ENCODE measurements at places on chromosomes 7 and 10.

DNA sequence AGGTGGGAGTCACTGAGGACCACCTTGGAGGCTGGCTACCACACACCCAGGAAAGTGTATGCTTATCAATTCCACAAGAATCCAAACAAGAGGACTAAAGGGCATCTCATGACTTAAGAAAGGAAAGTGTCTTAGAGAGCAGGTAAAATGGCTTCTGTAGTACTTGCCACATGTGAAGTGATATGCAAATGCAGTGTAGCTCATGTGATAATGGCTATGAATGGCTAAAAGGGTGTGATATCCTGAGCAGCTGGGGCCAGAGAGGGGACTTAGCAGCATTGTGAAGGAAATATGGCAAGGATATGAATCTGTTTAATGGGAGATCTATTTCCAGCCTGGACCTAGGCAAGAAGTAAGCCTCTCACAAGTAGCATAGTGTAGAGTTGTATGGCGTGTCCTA lies 90.5 kb downstream of the BUB3 start:
- DNase-seq, result no peak

GRCh38 chr10:104218751-104219150 lies 13.4 kb downstream of the CFAP43 start:
- DNase-seq, result no peak

DNA sequence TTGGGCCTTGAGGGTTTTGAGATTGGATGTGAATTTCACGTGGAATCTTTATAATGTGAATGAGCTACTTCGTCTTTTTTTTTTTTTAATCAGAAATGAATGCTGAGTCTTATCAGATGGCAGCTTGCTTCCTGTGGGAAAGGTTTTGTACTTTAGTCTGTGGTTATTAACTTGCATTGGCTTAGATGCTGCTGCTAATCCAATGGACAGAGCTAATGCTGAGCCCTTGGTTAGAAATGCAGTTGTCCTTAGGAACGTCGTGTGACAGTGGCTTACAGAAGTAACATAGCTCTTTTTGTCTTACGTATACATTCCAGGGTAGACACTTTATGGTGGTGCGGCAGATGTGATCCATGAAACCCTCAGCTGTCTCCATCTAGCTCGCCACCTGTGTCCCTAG lies 32.8 kb downstream of the ADCY1 start:
- DNase-seq, result no peak

DNA sequence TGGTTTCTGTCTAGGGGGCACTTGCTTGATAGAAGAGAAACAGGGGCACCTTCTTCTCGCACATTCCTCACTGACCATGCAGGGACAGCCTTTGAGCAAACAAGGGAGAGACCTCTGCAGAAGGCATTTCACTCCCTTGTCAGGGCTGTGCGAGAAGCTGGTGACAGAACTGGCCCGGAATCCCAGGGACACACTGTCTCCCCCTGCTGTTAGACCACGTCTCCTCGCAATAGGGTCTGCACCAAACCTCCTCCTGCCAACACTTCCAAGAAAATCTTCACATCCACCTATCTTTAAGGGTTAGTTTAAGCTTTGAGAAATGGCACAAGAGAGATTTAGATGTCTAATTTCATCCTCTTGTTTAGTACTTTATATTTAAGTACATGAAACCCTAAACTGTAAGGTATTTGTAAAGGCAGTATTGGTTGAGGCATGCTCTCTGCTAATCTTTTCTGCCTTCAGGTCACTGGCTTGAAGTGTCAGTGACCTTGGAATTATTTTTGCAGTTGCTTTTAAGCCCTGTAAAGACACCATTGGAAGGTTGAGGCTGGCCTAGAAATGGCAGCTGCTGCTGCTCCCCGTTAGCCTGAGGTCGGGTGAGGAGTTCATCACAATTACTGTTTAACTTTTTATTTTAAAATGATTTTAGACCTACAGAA lies 37.0 kb downstream of the RBM20 start:
- DNase-seq, result no peak

DNA sequence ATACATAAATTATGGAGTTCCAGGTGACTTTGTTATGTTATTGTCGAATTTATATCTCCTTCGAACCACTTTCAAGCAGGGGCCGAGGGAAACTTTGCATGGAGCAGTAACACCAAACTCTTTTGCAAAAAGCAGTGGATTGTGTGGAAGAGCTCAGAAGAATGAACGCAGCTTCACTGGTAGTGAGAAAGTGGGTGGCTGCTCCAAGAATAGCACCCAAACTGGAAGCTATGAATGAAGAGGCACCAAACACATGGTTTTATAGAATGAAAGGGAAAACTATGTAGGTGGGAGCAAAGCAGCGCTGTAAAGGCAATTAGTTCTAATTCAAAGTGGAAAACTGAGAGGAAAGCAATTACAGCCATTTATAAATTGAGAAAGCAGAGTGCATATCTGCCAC lies 67.2 kb downstream of the CTTNBP2 start:
- DNase-seq, result no peak

DNA sequence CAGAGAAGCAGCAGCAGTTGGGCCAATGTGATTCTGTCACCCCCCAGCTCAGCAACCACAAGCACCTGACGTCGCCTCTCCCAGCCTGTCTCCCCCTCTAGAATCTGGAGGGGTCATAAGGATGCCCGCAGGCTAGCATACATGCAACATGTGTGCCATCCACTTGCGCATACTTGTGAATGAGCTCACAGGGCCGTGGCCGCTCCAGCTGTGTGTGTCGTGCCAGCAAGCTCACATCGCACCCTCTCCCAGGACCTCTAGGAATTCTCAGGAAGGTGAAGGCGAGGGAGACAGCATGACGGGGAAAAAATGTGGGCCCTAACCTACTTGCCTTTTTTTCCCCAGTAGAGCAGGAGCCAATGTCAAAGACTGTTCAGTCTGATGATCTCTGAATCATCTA lies 80.3 kb downstream of the STRA8 start:
- no peak for DNase-seq

- no peak for DNase-seq
These were observed 57.1 kb downstream of the PLPP4 start for GRCh38 chr10:120514035-120514620.

GRCh38 chr10:43574001-43574892 lies at the start of gene ZNF239:
Gene ZNF239 (minus strand): TSS chr10:43574616. CDS start chr10:43558079, 16,537 bp downstream.
- peak; percentile 72 for DNase-seq

- DNase-seq, result no peak
These were observed 106.0 kb downstream of the GRID1 start for GRCh38 chr10:86260564-86260963.

DNA sequence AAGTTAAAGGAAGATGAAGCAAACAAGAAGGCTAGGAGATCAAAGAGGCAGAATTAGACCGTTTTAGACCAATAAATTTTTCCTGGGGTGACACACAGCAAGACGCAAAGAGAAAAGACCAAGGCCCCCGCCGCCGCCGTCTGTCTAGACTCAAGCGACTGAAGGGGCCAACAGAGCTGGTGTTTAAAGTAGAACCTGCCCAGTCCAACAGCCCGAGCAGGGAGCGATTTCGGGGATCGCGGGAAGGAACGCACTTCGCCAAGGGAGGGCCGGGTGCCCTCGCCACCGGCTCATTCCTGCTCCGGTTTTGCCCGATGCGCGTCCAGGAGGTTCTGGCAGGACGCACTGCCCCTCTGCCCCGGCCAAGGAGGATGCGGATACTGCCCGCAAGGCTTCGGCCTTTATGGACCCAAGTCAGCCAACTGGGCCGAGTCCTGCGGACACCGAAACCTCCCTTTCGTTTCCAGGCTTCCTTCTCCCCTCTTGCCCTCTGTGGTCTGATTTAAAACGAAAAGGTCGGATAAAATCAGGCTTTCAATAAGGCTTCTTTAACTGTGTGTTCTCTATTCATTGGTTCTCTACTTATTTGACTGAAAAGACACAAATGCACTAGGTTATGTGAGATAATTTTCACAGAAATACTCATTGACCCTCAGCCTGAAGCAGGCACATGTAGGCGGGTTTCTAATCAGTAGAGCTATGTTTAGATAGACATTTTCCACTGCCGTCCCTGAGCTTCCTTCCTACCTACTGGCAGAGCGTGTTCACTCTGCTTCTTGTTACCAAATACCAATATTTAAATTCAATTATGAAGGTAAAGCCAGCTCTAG lies 2.2 kb upstream of the HOXA7 start:
- no peak for DNase-seq

- no peak for DNase-seq
These were observed 250.6 kb upstream of the KLF6 start for GRCh38 chr10:4035599-4035945.

DNA sequence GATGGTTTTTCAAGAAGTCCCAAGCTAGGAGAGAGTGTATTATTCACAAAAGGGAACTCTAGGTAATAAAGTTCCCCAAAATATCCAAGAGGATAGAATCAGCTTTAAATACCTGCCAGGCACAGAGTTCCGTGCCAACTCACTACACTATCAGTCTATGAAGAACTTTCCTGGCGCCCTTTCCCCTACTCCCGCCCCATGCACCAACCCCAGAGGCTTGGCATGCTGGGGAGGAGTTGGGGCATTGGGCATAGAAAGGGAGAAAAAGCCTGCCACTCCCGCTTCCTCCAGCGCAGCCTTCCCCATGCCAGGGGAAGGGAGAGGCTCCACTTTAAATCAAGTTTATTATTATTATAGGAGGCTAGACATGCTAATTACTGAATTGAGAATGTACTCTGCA lies 54.9 kb downstream of the ZNF800 start:
- no peak for DNase-seq

GRCh38 chr10:13894412-13895093 lies 307.8 kb downstream of the PRPF18 start:
- no peak for DNase-seq

DNA sequence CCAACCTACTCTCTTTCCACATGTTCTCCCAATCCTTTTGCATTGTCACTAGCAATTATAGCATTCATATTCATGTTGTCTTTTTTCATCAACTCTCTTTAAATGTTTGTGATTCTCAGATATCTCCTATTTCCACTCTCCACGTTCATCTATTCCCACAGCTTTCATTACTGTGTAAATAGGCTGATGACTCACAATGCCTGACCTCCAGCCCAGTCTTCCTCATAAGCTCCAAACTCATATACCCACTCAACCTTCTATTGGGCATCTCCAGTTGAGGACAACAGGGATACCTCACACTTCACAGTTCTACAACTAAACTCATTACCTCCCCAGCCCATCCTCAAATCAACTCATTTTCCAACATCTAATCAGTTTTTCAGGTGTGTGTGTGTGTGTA lies 194.1 kb downstream of the DGKI start:
- DNase-seq, result no peak

DNA sequence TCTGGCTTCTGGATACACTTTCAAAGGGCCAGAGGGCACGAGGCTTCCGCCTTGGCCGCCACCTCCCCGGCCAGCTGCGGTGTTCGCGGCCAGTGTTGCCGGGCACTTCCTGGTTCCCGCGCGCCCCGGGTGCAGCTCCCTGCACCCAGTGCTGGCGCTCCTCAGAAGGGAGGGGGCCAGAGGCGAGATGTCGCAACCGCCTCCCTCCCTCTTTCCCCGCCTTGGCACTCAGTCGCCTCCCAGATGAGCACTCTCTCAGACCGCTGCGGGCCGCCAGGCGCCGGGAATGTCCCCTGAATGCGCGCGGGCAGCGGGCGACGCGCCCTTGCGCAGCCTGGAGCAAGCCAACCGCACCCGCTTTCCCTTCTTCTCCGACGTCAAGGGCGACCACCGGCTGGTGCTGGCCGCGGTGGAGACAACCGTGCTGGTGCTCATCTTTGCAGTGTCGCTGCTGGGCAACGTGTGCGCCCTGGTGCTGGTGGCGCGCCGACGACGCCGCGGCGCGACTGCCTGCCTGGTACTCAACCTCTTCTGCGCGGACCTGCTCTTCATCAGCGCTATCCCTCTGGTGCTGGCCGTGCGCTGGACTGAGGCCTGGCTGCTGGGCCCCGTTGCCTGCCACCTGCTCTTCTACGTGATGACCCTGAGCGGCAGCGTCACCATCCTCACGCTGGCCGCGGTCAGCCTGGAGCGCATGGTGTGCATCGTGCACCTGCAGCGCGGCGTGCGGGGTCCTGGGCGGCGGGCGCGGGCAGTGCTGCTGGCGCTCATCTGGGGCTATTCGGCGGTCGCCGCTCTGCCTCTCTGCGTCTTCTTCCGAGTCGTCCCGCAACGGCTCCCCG lies at the start of gene FFAR4:
TSS of gene FFAR4 (plus strand) at position 231 of the 842 bp plus-strand sequence. CDS start at position 287, 56 bp downstream.
- no peak for DNase-seq

GRCh38 chr10:52652431-52653262 lies 119.9 kb downstream of the MBL2 start:
- DNase-seq, result no peak

GRCh38 chr7:36281945-36282717 lies 107.5 kb upstream of the ANLN start:
- no peak for DNase-seq

- DNase-seq, result no peak
These were observed 298.2 kb downstream of the GRID1 start for GRCh38 chr10:86068231-86069054.

- DNase-seq, result no peak
These were observed 492.1 kb downstream of the DNAJB6 start for GRCh38 chr7:157828881-157829280.

DNA sequence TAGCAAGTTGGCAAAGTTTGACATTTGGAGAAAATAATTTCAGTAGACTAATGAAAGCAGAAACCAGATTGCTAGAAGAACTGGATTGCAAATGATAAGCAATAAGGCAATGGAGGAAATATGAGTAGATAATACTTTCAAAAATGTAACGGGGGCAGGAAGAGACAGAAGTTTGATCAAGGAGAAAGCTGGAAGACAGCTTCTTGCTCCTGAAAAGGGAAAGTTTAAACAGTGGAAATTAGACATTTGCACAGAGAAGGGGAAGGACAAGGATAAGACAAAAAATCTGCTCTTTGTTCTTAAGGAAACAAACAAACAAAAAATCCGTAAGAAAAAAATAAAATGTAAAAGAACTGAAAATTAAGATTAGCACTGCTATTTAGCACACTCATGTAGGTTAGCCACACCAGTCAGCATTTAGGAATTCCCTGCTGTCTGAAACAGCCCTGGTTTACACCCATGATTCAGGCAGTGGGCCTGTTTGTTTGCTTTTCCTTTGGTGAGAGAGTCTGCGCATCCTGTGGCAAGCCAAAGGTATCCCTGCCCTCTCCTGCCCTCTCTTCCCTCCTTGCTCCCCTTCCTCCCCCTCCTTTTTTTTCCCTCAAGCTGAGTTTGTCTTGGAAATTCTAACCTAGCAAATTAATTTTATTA lies 104.3 kb upstream of the CAV2 start:
- DNase-seq, result no peak

- DNase-seq, result no peak
These were observed 7.2 kb upstream of the PGAM2 start for GRCh38 chr7:44072364-44073231.

DNA sequence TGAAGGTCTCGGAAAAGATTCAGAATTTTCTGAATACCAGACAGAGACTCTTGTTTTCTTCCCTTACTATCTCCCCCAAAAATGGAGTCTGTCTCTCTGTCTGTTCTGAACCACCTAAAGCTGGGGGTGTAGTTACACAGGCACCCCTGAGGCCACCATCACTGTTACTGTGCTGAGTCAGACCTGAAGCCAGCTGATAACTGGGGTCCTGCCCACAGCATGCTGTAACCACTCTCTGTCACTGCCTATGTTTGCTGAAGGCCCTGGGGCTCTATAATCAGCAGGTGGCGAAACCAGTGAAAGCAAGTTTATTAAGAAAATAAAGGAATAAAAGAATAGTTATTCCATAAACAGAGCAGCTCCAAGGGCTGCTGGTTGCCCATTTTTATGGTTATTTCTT lies 575.2 kb upstream of the POT1 start:
- DNase-seq, result no peak

GRCh38 chr10:89525556-89525955 lies 9.8 kb downstream of the SLC16A12 start:
- no peak for DNase-seq
